ENCODE measurements at places on chromosomes 6 and 20.

- DNase-seq, result peak; percentile 94
Measured at GRCh38 chr6:106702451-106703110, 73.2 kb downstream of the QRSL1 start.

DNA sequence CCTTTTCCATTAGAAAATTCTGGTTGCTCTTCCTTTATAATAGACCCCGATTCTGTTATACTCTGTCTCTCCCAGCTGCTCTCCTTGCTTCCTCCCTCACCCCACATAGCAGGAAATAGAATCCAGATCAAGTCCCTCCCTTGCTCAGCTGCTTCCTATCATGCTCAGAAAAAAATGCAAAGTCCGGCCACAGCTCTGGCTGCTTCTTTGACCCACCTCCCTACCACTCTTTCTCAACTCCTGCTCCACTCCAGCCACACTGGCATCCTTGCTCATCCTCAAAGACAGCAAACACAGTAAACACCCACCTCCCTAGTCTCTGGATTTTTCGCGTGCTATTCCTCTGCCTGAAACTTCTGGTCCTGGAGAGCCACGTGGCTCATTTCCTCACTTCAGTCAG, 9.1 kb upstream of the SLC22A16 start:
- no peak for DNase-seq

GRCh38 chr6:27650620-27651370, 177.9 kb upstream of the ZNF184 start:
- DNase-seq, result no peak

- no peak for DNase-seq
Measured at GRCh38 chr20:32965581-32966373, 38.5 kb downstream of the SUN5 start.

DNA sequence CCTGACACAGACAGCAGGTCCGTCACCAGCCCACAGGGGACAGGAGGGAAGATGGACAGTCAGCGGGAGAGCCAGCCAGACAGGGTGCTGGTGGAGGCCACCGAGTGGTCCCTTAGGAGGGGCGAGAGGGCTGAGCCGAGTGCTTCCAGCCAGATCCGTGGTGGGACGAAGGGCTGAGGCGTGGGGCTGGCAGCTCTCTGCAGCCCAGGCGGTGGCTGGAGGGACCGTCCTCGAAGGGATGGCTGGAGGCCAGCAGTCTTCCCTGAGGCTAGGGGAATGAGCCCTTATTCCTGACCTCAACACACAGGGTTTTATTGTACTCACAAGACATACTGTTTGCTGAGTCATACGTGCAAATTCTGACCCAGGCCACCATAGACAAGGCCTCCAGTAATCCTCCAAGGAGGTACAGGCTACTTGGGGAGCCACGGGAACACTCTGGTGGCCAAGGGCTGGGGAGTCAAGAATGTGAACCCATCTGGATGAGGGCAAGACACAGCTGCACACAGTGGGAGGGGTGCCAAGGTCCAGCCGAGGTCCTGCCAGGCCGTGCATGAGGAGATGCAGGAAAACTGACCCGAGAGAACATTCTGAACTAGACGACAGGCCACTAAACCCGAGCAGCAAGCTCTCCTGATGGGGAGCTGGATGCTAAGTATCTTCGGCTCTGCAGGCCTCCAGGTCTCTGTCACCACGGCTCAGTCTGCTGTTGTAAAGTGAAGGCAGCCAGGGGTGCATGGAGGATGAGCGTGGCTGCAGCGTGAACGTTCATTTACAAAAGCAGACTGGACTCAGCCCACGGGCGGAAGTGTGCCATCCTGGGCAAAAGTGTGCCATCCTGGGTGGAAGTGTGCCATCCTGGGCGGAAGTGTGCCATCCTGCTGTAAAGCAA, 242.5 kb downstream of the TTLL2 start:
- DNase-seq, result no peak

GRCh38 chr6:148747145-148747470, 278 bp downstream of the UST start:
- peak; percentile 33 for DNase-seq

DNA sequence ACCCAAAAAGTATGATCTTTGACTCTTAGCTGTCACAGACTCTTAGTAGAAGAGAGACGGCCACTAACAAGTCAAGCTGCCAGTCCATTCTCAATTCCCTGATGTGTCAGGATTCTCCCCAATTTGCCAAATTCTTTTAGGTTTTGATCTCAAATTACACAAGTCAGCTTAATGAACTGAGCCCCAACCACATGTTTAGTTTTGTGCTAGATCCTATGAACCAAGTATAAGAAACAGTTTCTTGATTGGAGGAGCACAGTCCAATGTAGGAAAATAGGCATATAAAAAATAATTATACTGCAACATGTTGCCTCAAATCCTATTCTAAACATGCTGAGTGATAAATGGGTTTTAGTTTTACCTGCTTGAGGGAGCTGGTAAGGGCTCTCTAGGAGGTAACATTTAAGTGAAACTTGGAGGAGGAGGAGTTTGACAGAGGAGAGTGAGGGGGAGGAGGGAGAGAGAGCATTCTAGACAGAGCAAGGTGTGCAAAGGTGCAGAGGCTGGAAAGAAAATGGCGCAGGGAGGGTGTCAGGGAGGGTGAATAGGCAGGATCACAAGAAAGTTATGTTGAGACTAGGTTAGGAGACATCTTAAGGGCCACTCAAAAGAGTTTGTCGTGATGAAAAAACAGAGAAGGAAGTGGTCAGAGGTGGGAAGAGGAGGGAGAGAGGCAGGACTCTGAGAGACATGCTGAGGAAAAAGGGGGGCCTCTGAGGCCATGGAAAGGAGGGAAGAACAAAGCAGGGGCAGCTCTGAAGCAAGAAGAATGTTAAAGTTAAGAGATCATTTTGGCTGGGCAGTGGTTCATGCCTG, 22.8 kb upstream of the FAM83C start:
- no peak for DNase-seq
